ENCODE measurements at places on chromosomes 2 and 18.

DNA sequence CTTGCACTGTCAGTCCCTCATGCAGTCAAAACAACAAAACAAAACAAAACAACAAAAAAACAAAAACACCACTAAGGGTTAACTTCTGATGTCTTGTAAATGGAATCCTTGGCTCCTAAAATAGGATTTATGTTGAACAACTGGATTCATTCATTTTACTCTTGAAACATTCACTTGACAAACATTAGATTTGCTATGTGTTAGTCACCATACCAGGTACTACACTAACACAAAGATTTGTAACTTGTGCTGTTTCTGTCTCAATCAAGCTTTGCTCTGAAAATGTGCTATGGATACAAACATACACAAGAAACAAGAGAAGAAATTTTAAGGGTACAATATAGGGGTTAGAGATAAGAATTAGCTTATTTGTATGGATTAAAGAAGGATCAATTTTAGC is 812.8 kb downstream of the LRP1B start:
- no peak for DNase-seq

DNA sequence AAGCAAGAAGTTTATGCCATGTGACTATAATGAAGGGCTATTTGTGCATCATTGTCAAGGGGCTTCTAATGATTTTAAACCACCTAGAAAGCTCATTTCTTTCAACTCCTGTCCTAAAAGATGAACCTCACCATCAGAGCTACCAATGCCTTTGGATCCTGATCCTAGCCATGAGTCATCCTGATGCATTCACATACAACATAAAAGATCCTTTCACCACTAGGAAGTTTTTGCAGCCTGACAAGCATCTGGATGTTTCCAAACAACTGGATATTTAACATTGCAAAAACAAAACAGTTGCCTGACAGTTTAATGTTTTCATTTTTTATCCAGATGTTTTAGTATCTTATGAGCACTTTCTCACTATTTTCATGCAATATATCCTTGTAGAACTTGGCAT is 425.3 kb downstream of the MBD2 start:
- no peak for DNase-seq

GRCh38 chr2:235746257-235746934 is 252.6 kb downstream of the AGAP1 start:
- no peak for DNase-seq

- no peak for DNase-seq
Observed at GRCh38 chr2:37568565-37568964, 102.9 kb downstream of the CDC42EP3 start.

- DNase-seq = no peak
Observed at GRCh38 chr2:148459377-148459778, 185.2 kb upstream of the EPC2 start.

GRCh38 chr2:217066510-217067270 is 206.8 kb upstream of the TNP1 start:
- no peak for DNase-seq

GRCh38 chr2:83661711-83662110 is 797.4 kb downstream of the SUCLG1 start:
- no peak for DNase-seq

GRCh38 chr2:190862571-190862991 is 18.0 kb upstream of the GLS start:
- no peak for DNase-seq

GRCh38 chr2:39484206-39484605 is 47.1 kb upstream of the MAP4K3 start:
- no peak for DNase-seq

DNA sequence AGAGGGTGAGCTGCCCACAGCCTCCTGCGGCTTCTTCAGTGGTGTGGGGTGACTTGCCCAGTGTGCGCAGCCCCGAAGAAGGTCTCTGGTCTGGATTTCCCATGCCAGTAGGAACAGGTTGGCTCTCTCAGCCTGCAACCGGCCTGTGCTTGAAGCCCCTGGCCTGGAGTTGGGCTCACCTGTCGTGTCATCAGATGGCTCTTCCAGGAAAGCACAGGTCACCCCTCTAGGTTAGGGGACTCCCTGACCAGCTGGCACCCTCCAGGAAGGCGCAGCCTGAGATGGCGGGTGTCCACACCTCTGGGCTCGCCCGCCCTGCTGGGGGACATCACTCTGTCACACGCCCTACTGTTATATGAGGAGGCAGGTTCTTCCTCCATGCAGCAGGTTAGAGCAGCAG is 179.8 kb downstream of the SEPTIN10 start:
- DNase-seq = no peak

DNA sequence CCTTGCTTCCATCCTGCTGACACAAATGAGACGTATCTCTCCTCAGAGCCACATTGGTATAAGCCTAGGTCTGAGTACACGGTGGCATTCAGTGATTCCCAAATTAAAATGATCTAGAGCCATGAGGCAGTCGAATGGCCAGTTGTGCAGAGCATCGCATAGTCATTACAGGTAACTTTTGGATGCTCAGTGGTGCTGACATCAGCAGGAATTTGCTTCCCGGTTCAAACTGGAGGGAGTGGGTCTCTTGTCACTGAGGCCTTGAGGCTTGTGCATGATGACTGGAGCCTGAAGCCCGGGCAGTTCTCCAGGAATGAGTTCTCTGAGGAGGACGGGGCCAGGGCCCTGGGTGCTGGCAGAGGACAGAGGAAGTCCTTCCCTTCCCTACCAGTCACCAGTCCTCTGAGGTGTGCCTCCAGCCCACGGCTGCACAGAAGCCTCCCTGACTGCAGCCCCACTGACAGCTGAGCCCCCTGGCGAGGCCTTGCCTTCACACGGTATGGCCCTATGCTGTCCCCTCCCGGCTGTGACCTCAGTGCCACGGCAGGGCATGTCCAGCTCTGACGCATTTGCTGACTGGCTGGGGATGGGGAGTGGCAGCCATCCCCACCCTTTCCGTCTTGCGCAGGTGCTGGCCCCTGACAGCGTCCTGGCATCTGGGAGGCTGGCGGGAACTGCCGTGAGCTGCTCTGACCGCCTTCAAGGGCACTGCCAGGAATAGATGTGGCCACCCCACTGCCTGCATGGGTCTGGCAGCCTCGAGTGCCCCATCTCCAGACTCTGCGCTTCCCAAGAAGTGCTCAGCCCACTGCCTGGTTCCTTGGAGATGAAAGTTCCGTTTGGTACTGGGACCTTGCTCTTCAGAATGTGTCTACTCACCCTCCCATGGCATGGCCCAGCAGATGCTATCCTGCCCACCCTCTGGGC is 117.4 kb downstream of the CELF4 start:
- DNase-seq = no peak

DNA sequence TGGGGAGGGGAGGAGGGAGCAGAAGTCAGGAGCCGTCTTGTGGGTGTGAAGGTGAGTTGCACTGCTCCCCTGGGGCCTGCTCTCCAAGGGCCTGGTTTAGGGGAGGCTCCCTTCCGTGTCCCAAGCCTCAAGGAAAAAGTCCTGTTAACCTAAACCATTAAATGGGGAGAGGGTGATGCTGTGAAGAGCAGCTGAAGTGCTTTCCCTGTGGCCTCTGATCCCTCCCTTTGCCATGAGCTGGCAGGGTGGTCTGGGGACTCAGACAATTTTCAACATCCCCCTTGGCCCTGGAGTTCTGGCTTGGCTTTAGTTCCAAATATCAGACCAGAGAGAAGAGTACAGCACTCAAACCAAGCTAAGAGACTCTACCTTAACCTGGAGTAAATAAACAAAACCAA is 692 bp upstream of the POMC start:
- DNase-seq = no peak

DNA sequence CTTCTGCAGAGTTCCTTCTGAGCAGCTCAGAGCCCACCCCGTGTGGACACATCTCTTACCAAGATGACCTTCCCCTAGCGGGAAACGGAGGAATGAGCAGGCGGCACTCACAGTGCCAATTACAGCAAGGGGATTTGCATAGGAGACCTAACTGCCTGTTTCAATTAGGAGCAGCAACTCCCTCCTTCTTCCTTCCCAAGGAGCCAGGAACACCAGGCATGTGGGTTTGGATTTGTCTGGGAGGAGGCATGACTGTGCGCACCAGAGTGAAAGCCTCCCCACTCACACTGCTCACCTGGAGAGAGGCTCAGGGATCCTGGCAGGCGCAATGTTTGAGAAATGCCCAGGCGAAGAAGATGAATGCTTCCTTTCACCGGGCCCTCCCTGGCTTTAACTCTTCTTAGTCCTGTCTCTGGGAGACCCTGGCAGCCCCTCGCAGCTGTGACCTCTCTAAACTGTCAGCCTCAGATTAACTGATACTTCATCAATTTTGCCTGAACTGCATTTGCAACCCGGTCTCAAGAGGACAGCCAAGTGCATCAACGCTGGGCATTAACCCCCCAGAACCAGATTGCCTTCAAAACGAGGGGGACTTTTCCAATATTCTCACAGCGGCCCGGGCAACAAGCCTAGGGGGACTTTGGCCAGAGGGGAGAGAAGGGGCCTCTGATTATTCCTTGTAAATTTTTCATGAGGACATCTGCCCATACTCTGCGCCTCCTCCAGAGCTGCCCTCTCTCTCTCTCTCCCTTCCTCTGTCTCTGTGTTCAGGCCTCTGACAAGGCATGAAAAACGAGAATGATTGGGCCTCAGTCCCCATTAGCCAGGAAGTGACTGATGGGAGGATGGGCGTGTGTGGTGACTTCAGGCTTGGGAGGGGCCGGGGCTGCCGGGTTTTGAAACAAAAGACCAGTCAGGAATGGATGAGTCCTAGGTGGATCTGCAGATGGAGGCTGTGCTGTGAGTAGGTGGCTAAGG is 93.8 kb downstream of the CMPK2 start:
- no peak for DNase-seq

GRCh38 chr2:131123192-131123591 is 18.1 kb downstream of the PLEKHB2 start:
- DNase-seq = no peak

DNA sequence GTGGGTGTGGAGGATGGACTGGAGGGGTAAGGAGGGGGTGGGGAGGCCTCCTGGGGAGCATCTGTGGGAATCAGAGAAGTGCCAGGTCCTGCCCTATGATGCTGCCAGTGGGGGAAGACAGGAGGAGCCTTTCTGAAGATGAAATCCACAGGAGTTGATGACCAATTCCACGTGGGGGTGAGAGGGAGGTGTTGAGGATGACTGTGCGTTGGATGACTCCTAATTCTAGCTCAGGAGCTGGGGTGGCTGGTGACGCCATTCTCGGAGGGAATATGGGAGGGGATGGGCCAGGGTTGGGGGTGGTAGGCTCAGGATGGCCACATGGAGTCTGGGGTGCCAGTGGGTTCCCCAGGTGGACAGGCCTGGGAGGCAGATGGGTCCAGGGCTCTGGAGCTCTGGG is 32.3 kb downstream of the EMX1 start:
- DNase-seq = no peak

DNA sequence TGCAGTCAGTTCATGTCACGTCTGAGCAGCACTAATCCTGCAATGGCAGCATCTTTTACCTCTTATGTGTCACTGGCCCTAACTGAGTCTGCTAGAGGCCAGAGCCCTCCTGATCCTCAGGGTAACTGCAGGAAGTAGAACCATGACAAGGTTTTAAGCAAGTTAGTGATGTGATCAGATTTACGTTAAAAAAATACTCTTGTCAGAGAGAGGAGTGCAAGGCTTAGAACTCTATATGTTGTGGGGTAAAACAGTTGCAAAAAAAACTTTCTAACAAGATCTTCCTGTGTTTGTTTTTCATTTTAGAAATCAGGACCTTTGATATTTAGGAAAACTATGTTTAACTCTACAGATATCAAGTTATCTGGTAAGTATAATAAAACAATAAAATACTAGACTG is 4.6 kb downstream of the TMEM87B start:
- DNase-seq = no peak

GRCh38 chr18:63975628-63976027 is 5.7 kb downstream of the SERPINB8 start:
- no peak for DNase-seq

DNA sequence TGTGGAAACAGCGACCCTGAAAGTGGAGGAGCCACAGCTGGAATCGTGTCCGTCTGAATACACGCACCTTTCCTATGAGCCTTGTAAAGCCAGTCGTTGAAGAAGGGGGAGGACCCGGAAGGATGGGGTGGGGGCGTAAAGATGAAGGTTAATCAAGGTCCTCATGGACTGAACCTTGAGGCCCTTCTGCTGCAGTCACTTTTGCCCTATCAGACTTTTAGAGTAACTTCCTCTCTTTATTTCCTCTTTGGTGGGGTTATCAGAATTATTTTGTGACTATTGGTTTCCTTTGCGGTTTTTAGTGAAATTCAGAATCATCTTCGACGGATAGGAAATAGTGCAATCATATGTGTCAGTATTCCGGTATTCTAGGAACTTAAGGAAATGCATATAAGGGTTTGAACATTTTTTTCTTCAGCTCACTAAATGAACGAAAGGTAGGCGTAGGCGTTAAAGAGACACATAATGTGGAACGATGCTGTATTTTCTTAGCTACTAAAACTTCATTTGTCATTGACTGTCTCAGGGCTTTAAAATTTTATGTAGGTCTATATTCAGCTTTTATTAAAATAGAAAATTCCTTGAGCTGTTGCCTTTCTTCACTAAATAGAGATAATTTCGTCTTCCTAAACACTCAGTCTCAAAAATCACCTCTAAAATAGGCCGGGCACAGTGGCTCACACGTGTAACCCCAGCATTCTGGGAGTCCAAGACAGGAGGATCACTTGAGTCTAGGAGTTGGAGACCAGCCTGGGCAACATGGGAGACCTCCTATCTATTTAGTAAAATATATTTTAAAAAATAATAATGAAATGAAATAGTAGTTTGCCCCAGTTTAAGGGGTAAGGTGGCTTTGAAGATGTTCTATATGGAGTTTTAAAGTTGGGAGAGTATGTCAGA is 1.4 kb upstream of the YES1 start:
- DNase-seq = no peak

- no peak for DNase-seq
Observed at GRCh38 chr2:215531284-215531683, 95.4 kb upstream of the FN1 start.

DNA sequence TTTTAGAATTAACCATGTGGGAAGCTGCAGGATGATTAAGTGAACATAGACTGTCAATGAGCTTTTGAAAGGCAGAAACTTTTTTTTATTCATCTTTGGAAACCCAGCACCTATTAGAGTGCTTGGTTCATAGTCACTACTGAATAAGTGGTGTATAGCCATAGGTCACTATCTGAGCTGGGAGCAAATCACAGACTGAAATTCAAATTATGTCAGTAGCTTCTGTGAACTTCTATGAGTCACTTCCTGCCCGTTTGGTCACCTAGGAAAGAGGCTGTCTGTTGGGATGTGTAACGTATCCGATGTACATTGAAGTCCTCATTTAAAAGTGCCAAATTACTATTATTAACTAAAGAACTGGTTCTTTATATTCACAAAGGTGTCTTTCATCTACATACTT is 20.5 kb upstream of the SLC40A1 start:
- no peak for DNase-seq

All from NK-92 treated with Interleukin-12 subunit alpha and Interleukin-12 subunit beta, amount 100 ng/mL, for 24 hours (cell line).